Mesendoderm (in vitro differentiated cells): ENCODE measurements at places on chromosomes 6 and 20.

DNA sequence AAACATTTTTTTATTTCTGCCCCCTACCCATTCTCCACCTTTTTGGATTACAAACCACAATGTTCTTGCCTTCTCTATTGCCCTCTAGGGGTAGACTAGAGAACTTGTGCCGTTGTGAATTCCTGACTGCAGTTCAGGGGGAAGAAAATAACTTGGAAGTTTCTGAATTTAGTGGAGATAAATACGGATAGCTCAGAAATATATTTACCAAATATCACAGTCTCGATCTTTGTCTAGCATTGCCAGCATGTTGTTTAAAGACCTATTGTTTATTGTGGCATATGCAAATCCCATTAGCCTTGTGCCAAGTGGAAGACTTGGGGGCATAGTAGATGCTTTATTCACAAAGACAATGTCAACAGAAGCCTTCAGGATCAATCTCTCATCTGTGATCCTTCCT lies 154.1 kb upstream of the MMS22L start:
- peak; percentile 59 for DNase-seq

DNA sequence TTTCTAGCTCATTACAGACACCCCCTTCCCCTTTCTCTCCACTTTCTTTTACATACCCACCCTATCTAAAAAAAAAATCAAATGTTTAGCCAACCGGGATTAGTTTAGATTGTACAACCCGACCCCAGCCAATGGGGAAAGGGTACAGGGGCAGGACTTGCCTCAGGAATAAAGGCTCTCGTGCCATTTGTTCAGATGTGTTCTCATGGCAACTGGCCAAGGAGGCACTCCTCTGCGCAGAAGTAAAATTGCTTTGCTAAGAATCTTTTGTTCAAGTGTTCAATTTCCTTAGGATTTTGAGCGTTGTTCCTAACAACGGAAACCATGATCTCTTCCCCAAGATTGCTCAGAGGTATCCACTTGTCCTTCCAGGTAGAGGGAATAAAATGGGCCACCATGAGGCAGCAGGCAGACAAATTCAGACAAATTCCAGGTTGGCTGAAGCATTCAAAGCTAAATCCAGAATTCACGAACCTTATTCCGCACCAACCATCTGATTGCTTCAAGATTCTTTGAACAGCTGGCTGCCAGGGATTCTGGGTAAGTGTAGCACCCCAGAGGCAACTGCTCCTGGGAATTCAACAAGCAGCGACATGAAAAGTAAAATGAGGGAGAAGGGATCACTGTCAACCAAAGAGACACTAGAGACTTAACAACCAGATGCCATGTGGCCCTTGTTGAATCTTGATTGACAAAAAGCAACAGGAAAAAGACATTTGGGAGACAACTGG lies 431.8 kb downstream of the PREX1 start:
- DNase-seq = no peak

GRCh38 chr6:149168968-149169367 lies 148.5 kb upstream of the TAB2 start:
- DNase-seq = no peak

DNA sequence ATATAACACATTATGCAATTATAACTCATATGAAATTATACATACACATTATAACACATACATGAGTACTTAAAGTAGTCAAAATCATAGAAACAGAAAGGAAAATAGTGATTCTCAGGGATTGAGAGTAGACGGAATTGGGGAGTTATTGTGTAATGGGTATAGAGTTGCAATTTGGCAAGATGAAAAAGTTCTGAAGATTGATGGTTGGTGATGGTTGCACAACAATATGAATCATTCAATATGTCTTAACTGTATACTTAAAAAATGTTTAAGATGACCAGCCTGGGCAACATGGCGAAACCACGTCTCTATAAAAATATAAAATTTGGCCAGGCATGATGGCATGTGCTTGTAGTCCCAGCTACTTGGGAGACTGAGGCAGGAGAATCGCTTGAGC lies 372.7 kb downstream of the CDKAL1 start:
- no peak for DNase-seq

DNA sequence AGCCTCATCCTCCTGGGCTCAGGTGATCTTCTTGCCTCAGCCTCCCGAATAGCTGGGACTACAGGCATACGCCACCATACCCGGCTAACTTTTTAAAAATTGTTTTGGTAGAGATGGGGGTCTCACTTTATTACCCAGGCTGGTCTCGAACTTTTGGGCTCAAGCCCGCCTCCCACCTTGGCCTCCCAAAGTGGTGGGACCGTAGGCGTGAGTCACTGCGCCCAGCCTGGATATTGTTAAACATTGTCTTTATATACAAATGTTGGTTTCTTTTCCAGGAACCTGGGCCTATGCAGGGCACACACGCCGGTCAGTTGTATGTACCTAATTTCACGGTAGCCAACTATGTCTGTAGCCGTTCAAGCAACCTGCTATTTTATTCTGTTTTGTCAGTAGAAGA lies 60.1 kb downstream of the SYNJ2 start:
- no peak for DNase-seq

DNA sequence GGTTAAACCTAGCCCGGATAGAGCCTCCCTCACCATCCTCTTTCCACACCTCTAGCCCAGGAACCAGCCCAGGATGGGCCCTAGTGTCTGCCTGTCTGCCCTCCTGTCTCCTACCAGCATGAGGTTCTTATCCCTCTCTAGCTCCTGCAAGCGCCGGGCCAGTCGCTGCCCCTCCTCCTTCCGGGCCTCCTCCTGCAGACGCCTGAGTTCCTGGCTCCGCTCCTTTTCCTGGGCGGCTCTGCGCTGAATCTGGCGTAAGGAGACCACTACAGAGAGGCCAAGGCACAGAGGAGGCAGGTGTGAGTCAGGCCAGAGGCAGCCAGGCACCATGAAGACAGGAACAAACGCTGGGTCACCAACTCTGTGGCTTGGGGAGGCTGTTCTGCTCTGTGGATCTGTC lies 4.3 kb upstream of the PSORS1C2 start:
- peak; percentile 95 for DNase-seq

GRCh38 chr6:138609801-138610430 lies 110.6 kb upstream of the NHSL1 start:
- no peak for DNase-seq

DNA sequence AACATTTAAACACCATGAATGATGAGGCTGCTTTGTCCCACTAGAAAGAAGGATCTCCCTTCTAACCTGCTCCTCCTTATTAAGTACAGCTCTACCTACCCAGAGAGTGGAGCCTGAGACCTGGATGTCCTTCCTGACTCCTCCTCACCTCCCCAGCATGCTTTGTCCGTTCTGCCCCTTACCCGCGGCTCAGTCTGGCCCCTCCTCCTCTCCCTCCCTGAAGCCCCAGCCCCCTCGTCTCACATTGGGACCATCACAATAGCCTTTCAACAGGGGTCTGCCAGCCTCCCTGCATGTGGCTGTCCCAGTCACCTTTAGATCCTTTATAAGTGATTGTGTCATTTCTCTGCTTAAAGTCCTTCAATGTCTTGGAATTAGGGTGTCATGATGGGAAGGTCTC lies 72.5 kb downstream of the DZANK1 start:
- peak; percentile 50 for DNase-seq

- peak; percentile 59 for DNase-seq
Observed at GRCh38 chr6:5246141-5247097, 14.3 kb downstream of the LYRM4 start.

DNA sequence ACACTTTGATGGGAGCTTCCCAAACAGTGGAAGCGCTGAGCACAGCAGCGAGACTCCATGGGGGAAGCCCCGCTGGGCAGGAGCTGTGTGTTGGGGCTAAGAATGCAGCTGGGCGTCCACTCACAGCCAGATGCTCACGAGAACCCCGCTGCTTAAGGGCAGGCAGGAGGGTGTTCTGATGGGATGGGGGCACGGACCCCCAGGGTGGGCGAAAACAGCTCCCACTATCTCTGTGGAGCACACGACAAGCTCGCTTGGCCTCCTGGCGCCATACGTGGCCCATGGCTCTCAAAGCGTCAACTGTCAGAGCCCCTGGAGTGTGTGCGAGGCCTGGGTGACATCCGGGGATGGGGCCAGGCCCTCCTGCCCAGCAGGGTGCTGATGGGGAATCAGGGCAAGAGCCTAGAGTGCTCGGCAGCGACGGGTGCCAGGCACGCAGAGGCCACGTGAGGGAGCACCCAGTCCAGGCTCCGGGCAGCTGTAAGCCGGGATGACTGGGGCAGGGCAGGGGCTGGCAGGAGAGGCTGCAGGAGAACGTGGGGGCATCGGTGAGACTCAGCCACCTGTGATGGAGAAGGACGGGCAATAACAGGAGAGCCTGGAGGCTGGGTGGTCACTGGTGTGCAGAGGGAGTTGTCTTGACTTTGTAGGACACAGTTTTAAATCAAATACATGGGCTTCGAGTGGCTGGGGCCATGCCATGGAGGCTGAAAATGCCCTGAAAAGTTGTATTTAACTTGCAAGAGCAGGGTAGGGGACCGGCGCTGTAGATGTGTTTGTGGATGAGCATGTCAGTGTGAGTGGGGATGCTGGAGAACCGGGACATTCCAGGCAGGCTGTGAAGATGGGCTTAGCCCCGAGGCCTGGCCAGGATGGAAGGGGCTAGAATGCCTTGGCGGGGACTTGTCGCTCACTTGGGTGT lies 27.3 kb downstream of the PYGB start:
- DNase-seq = no peak

GRCh38 chr6:44039191-44039719 lies 88.0 kb downstream of the MRPL14 start:
- no peak for DNase-seq

- DNase-seq = peak; percentile 72
Observed at GRCh38 chr6:158231551-158232315, 63.6 kb downstream of the GTF2H5 start.

- no peak for DNase-seq
Observed at GRCh38 chr20:20255099-20255498, 112.8 kb upstream of the INSM1 start.

DNA sequence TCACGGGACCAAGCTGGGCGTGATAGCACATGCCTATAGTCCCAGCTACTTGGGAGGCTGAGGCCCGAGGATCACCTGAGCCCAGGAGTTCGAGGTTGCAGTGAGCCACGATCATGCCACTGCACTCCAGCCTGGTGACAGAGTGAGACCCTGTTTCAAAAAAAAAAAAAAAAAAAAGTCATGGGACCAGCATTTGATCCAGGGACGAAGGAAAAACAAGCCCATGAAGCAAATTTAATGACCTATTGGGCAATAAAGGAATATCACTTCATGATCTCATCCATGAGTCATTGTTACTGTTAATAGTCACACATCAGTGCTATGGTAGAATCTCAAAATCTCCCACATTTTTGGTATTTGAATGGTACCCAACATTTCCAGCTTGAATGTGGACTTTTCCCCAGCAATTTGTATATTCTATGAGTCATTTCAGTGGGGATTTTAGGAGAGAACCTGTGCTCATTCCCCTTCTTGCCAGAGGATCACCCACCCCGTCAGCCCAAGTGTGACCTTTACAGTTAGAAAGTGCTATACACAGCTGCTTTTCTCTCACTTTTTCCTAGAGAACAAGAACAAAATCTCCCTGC lies 8.5 kb upstream of the SOD2 start:
- no peak for DNase-seq

- peak; percentile 65 for DNase-seq
Observed at GRCh38 chr20:50153153-50153499, 397 bp downstream of the PEDS1 start.

DNA sequence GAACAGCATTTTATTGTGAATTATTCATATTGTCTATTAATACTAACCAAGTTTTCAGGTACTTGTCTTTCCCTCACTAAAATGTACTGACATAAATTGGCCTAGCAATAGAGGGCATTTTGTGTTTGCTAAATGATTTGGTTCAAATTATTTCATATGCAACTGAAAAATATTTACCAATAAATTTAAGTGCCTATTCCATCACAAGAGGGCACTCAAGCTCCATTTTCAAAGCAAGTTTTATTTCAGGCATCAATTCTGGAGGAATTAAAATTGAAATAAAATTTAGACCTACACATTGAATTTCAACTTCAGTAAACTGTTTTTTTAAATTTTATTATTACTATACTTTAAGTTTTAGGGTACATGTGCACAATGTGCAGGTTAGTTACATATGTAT lies 114.3 kb upstream of the SYNCRIP start:
- DNase-seq = peak; percentile 21

DNA sequence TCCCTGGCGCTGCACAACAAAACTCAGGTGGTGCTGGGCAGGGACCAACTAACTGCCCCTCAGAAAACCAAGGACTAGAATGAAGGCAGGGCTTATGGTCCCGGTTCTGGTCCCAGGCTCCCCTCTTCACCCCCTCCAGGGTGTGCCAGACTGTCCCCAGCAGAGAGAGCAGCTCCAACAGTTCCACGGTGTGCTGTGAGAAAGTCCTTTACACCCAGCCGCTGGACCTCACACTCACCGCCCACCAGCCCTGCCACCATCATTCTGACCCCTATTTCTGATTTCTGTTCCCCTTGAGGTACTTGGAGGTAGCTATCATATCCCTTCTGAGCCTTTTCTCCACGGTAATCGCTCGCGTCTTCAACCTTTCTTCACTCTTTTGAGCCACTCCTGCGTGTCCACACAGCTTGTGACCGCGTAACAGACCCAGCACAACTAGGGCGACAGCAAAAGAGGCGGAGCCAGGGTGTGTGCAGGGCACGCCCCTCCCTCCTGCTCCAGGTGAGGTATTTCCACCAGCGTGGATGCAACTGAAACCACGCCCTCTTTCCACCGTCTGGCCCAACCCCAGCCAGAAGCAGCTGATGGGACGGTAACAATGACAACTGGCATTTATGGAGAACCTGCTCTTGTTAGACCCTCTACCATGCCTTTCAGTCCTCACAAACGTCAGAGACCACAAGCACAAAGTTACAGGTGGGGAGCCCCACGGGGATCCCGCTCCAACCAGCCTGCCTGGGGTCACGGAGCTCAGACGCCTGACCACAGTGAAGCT lies 2.3 kb downstream of the PXDC1 start:
- DNase-seq = no peak

DNA sequence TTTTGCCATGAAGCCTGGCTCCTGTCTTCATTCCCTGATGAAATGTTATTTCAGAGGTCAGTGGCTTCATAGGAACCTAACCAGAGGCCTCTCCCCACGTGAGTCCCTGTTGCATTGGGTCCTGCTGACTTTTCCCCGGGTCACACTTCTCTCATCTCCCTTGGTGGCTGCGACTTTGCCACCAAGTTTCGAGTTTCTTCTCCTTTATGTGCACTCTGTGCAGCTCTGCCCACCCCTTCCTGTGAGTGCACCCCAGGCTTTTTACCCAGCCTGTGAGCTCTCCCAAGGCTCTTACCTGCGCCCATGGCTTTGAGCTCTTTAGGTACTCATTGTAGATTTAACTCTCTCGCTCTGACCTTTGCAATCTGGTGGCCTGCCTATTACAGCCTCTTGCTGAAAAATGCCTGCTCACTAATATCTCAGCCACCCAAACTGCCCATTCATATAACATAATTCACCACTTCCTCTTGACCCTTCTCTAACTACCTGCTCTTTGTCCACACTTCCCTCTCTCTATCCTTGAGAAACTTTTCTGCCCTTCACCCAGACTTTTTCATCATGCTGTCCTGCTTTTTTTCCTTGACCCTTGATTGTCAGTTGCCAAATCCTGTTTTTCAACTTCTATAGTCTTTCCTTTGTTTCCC lies 105.9 kb downstream of the SASH1 start:
- DNase-seq = no peak
